ENCODE measurements at places on chromosomes 3 and 15.

- no peak for DNase-seq
Observed at GRCh38 chr15:77974098-77974414, 103.5 kb downstream of the TBC1D2B start.

- no peak for DNase-seq
Observed at GRCh38 chr3:48013288-48013980, 2.8 kb downstream of the MAP4 start.

DNA sequence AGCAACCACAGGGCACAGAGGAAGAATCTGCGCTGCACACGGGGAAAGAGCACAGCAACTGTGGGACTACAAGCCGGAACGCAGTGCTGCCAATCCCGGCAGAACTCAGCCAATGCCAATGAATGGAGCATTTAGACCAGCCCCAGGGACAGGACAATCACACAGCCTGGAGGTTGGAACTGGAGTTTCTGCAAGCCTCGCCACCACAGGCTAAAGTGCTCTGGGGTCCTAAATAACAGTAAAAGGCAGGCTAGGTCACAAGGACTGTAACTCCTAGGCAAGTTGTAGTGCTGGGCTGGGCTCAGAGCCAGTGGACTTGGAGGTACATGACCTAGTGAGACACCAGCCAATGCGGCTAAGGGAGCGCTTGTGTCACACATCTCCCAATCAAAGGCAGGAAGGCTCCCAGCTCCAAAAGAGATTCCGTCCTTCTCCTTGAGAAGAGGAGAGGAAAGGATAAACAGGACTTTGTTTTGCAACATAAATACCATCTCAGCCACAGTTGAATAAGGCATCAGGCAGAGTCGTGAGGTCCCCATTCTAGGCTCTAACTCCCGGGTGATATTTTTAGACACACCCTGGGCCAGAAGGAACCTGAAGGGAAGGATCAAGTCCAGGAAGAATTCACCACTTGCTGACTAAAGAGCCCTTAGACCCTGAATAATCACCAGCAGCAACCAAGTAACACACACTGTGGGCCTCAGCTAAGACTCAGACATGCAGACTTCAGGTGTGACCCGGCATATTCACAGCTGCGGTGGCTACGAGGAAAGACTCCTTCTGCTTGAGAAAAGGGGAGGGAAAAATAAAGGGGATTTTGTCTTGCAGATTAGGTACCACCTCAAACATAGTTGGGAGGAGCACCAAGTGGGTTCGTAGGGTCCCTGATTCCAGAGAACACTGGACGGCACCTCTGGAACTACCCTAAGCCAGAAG is 85.5 kb upstream of the XXYLT1 start:
- DNase-seq, result no peak

DNA sequence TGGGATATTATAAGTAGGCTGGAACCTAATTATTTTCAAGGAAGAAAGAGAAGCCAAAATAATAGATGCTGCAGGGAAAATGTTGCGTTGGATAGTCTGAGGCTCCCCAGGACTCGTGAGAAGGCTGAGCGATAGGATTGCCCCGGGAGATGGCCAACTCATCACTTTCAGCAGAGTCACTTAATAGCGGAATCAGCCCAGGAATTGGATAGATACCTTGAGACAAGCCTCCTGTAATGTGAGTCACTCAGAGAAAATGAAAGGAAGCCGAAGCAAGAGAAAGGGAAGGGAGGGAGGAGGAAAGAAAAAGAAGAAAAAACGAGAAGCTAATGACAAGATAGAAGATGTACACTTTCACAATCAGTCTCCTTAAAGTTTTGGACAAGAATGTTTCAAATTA is 94.3 kb downstream of the SQOR start:
- DNase-seq, result no peak

GRCh38 chr3:59782664-59783063 is 732.8 kb upstream of the CFAP20DC start:
- no peak for DNase-seq

- no peak for DNase-seq
Observed at GRCh38 chr3:52633786-52634185, 51.9 kb downstream of the PBRM1 start.

DNA sequence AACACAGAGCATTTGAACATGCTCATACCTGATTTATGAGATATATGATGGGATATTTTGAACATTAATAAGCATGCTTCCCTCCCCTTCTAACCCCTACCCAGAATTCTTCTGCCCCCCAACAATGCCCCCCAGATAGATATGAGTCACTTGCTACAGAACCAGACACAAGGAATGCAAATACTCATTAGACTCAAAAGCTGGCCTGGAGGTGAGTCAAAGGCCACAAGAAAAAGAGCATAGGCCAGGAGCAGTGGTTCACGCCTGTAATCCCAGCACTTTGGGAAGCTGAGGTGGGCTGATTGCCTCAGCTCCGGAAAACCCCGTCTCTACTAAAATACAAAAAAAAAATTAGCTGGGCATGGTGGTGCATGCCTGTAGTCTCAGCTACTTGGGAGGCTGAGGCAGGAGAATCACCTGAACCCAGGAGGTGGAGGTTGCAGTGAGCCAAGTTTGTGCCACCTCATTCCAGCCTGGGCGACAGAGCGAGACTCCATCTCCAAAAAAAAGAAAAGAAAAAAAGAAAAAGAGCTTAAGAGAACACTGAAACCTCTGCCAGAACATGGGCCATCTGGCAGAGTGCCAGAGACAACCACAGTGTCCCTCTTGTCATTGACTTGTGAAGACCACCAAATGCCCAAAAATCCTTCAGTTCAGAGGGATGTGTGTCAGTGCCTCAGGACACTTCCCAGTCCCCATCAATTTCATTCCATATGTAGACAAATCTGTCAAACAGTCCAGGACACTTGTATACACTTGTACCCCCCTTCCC is 3.9 kb upstream of the SH3GL3 start:
- no peak for DNase-seq

GRCh38 chr3:101141135-101141534 is 147.9 kb upstream of the ABI3BP start:
- DNase-seq, result no peak

DNA sequence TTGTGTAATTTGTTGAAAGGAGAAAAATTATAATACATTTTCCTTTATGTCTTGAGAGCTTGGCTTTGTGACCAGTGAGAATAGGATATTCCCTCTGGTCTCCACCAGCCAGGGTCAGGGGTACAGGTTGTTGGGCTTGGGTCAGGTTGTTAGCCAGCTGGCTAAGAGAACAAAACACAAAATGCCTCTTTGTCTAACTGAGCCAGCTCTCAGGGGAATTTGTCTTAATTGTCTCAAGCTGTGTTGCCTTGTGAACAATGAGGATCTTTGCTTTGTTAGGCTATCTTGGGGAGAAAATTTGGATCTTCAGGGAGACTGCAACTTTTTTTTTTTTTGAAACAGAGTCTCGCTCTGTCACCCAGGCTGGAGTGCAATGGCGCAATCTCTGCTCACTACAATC is 17.7 kb upstream of the GK5 start:
- no peak for DNase-seq

DNA sequence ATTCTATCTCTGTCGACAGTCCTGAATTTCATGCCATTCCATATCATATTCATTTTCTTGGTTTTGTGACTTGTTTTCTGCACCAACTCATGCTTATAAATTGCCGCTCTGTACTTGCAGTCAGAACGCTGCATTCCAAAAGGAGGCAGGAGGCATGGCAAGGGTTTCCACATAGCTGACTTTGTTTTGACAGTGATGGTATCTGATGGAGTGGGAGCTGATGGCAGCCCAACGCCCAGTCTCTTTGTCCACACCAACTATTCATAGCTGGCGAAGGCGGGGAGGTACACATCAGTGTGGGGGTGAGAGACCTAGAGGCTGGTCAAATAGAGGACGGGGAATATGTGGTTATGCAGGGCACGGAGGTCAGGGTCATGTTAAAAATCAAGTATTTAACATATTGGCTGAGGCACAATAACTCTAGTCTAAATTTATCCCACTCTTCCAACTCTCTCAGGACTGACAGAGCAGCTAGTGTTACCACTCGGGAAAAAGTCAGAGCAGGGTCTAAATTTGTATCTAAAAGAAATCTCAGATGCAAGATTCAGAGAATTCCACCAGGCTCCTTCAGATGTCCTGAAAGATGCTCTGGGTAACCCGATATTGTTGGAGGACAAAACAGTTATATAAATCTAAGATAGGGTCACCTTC is 67.8 kb upstream of the ATP13A3 start:
- DNase-seq, result no peak

DNA sequence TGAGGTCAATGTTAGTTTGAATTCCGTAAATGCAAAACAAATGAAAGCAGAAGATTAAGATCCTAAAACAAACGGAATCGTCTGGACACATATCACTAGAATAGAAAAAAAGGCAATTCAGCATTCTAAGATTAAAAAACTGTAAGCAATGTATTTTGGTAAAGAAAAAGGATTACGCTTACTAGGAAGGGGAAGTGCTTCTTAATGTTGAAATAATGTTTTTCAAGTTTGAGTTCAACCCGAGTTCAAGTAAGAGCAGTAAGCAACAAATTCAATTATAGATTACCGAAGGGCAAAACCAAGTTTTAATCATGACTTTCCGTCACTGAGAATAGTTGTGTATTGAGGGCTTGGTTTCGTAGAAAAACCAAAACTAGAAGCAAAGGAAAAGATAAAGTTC is 637 bp downstream of the CIP2A start:
- no peak for DNase-seq

- no peak for DNase-seq
Observed at GRCh38 chr3:38634111-38634510, 15.4 kb downstream of the SCN5A start.

DNA sequence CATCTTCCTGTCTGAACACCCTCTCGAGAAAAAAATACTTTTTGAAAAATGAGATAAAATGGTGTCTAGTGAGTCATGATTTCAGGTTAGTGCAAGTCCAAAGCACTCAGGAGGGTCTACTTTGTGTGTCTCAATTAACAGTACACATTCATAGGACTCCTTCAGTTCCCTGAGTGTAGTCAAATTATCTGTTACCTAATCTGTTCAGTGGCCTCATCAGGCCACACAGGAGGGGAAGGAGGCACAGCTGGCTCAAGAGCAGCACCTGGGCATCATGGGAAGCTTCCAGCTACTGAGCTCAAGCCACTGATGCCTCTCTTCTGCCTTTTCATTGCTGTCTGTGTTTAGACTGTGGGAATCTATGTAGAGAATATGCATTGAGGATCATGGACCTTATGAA is 341.4 kb upstream of the SGO1 start:
- DNase-seq, result no peak

DNA sequence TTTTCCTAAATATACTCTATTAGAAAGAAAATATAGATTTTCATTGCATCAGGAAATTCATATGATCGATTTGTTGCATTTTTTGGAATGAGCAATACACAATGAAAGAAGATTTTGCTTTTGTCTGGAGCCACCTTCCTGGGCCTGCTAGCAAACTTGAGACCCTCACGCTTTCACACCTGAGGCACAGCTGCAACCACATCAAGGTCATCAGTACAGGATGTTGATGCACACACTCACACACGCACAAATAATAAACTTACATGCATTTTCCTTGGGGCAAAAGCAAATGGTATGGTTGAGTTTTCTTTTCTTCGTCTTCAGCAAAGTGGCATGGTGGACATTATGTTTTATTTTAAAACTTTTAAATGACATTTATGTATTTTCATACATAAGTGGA is 64.8 kb upstream of the SATB1 start:
- no peak for DNase-seq

GRCh38 chr3:114480442-114480841 is 186.6 kb downstream of the TIGIT start:
- DNase-seq, result no peak

All from NCI-H187 (cell line).